ENCODE measurements at places on chromosomes 5 and 9.

GRCh38 chr5:173103411-173103810 lies 40.9 kb upstream of the BNIP1 start:
- no peak for DNase-seq

- DNase-seq: no peak
These were observed 385.9 kb upstream of the CHD1 start for GRCh38 chr5:99314721-99315120.

DNA sequence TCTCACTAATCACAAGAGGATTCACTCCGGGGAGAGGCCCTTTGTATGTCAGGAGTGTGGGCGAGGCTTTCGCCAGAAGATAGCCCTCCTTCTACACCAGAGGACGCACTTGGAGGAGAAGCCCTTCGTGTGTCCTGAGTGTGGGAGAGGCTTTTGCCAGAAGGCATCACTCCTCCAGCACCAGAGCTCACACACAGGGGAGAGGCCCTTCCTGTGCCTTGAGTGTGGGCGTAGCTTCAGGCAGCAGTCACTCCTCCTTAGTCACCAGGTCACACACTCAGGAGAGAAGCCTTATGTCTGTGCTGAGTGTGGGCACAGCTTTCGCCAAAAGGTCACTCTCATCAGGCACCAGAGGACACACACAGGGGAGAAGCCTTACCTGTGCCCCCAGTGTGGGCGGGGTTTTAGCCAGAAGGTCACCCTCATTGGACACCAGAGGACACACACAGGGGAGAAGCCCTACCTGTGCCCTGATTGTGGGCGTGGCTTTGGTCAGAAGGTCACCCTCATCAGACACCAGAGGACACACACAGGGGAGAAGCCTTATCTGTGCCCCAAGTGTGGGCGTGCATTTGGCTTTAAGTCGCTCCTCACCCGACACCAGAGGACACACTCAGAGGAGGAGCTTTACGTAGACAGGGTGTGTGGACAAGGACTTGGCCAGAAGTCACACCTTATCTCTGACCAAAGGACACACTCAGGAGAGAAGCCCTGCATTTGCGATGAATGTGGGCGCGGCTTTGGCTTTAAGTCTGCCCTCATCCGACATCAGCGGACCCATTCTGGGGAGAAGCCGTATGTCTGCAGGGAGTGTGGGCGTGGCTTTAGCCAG lies 27.8 kb downstream of the NUTM2F start:
- no peak for DNase-seq

GRCh38 chr9:112493393-112494137 lies 6.9 kb downstream of the KIAA1958 start:
- no peak for DNase-seq

GRCh38 chr5:110115503-110115902 lies 425.8 kb downstream of the MAN2A1 start:
- no peak for DNase-seq

GRCh38 chr5:151023047-151023615 lies 2.7 kb downstream of the GPX3 start:
- no peak for DNase-seq

- DNase-seq: peak; percentile 58
These were observed 75.4 kb upstream of the ANKH start for GRCh38 chr5:14946815-14947620.

DNA sequence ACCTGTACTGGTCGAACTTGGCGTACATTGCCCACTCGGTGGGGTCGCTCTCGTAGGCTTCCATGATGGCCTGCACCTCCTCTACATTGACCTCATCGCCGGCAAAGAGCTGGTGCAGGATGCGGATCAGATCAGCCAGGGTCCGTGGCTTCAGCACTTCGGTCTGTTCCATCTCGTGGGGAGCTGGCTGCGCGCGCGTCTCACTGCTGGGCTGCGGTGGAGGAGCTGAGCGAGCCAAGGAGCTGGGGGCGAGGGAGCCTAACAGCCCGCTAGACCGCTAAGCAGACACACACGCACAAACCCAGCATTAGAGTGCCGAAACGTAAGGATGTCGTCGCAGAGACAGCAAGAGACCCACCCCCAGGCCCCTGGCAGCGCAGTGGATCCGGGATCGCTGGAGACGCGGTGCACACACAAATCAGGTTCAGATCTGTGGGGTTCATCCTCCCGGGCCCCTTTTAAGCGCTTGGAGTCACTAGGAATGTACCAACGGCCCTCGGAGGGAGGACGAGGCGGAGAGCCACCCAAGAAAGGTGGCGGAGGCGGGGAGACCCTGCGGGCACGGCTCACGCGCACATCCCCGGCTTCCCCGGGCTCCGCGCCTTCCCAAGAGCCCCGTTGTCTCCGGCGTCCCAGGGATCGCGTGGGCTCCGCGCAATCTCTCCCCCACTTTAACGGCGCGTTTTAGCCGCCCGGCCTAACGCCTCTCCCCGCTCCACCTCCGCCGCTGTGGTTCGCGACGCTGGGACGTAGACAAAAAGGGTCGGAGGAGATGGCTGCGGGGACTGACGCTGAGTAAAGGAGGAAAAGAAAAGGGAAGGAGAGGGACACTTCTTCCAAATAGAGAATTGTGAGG lies at the start of gene CDO1:
Gene CDO1, minus strand, starts transcription at position 434 of the 856 bp plus-strand sequence. Its CDS starts 262 bp downstream, at position 172.
- DNase-seq: no peak

DNA sequence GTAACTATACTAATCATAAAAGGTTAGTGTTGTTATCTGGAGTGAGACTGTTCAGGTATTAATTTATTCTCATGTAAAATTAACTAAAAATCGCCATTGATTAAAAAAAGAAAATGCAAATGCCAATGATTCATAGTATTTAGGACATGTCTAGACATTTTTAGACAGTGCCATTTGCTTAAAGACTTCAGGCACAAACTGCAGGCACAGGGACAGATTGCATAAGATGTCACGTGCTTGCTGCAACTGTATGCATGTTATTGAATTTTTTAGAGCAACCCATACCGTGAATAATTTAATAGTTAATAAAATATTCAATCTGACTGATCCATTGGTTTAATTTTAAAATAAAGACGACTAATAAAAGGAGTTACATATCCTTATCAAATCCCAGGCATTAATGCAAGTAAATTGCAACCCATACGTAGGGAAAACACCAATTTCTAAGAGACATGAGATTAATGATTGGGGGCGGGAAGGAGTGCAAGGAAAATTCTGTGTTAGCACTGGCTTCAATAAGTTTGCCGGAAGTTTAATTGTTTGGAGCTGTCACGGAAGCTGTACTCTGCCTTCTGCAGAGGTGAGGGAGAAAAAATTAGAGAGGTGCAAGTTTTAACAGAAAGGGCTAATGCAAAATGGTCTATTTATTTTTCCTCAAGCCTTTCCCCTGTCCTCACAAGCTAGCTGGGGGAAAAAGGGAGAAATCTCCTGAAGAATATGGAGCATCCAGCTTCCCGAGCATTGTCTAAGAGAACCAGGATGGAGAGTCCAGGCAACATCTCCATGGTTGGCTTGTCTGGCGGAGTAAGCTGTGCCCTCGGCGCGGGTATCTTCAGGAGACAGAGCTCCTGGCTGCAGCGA lies 2.9 kb downstream of the EDIL3 start:
- DNase-seq: no peak

GRCh38 chr9:93944011-93944410 lies 11.1 kb downstream of the BARX1 start:
- DNase-seq: no peak

- DNase-seq: no peak
These were observed 286.3 kb upstream of the EFNA5 start for GRCh38 chr5:107957051-107957450.

- DNase-seq: no peak
These were observed 168.5 kb downstream of the DOCK2 start for GRCh38 chr5:169805527-169805934.

- no peak for DNase-seq
These were observed 72.1 kb upstream of the STK32A start for GRCh38 chr5:147162740-147163139.

DNA sequence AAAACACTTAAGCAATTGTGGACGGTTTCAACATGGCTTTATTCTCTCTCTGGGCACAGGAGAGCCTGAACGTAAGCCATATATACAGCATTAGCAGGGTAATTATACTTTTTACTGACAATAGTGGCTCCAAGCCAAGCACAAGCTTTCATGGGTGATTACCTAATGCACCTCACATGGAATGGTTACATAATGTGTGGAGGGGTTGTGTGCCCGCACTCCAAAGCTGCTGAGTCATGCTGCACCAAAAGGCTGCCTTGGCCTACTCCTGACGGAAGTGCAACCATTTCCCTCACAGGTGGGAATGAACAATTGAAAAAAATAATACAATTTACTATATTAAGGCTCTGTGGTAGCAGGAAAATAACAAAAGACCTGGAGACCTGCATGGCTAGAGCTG lies 86.5 kb upstream of the ATP10B start:
- DNase-seq: no peak

DNA sequence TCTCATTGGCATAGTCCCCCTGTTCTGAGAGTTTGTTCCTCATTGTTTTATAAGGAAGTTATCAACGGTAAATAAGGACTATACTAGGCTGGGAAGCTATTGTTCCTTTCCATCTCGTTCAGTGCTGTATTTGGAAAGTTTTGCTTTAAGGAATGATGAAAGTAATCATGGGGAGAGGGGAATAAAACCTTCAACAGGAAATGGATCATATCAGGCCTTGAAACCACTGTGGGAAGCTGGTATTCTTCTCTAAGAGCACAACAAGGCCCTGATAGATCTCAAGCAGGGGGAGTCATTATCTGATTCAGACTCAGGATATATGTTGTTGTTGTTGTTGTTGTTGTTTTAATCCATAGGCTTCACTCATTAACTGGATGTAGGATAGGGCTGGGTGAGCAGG lies 474.5 kb downstream of the ENC1 start:
- DNase-seq: no peak

GRCh38 chr9:86613943-86614342 lies 259.7 kb upstream of the TUT7 start:
- no peak for DNase-seq

GRCh38 chr9:4923580-4924544 lies 61.2 kb upstream of the JAK2 start:
- peak; percentile 69 for DNase-seq
